ENCODE measurements at places on chromosomes 11 and 22.
A peak's percentile ranks its signal among the peaks of the same experiment; 100 is the strongest.

GRCh38 chr11:116373104-116373944 lies 399.5 kb downstream of the BUD13 start:
- no peak for DNase-seq

DNA sequence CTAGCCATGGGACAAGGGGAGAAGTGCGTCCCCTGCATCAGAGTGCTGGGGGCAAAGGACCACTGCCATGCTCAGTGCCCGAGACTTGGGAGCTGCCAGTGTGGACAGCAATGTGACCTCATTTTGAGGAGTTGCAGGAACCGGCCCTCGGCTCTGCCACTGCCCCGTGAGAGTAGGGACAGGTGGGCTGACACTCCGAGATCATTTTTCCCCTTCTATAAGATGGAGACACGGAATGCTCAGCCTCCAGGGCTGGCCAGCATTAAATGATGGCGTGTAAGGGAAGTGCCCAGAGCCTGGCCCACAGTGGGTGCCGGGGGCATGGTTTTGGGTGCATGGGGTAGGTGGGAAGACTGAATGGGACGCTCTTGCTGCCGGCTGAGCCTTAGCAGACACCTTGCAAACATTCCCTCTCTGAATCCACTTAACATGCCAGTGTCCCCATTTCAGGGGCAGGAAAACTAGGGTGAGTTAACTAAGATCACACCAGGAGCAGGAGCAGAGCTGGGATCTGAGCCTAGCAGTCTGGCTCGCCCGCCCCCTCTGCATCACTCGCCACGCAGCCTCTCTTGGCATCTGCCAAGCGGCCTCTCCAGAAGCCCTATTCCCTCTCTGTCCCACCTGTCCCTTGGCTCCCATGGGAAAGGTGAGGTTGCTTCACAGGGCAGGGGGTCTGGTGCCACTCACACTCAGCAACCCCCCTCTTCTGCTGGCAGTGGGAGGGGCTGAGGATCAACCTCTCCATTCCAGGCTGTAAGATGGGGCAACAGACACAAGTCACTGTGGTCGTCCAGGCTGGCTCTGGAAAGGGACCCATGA lies 13.6 kb downstream of the NPTXR start:
- no peak for DNase-seq

DNA sequence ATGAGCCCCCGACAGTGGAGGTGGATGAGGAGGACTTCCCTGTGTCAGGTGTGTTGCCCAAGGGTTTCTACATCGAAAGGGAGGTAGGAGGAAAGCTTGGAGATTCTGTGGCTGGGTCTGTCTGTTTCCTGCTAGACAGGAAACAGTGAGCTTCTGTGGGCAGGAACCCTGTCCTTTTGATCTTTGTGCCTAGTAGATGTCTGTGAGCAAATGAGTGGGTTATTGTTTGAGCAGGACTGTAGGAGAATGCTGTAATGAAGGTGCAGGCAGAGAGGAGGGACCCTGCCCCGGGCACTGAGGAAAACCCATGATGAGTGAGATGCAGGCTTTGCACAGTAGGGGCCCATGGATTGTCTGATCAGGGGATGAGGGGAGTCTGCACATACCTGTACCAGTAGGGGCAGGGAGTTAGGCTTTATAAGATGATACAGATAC lies 14.0 kb downstream of the USP35 start:
- no peak for DNase-seq

- DNase-seq = no peak
Measured at GRCh38 chr22:42222140-42222539, 48.3 kb downstream of the TCF20 start.

DNA sequence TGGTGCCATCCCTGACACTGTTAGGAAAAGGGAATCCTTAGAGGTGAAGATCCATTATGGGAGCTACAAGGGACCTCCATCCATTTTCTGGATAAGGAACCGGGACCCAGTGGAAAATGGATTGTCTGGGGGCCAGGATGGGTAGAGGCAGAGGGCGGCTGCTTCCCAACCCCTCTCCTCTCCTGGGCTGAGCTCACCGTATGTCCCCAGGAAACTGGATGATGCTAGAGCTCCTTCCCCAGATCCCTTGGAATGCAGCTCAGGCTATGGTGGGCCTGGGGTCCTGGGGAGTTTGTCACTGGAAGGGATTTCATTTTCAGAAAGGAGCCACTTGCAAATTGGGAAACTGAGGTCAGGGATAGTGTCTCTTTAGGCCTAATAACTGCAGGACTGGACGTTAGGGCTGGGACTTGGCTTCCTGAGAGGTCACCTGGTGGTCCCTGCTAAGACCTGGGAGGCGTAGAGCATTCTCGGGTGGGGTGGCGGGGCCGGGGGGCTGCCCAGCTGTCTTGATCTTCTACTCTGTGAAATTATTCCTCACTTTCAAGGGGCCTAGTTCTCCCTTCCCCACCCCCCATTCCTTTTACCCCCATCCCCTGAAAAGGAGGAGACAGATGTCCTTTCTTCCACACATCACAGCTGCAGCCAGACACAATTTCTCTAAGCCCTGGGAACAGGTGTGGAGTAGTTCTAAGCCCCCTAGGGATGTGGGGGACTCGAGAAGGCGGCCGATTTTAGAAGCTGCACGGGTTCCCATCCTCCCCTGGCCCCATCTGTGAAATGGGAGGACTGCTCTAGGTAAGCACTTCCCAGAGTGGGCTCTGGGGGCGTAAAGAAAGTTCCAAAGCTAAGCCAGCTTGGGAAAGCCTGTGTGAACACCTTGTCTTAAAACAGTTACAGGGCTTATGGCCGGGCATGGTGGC lies 99.8 kb downstream of the PKNOX2 start:
- DNase-seq = no peak

GRCh38 chr11:74641289-74641688 lies 48.9 kb downstream of the POLD3 start:
- DNase-seq = peak; percentile 44

DNA sequence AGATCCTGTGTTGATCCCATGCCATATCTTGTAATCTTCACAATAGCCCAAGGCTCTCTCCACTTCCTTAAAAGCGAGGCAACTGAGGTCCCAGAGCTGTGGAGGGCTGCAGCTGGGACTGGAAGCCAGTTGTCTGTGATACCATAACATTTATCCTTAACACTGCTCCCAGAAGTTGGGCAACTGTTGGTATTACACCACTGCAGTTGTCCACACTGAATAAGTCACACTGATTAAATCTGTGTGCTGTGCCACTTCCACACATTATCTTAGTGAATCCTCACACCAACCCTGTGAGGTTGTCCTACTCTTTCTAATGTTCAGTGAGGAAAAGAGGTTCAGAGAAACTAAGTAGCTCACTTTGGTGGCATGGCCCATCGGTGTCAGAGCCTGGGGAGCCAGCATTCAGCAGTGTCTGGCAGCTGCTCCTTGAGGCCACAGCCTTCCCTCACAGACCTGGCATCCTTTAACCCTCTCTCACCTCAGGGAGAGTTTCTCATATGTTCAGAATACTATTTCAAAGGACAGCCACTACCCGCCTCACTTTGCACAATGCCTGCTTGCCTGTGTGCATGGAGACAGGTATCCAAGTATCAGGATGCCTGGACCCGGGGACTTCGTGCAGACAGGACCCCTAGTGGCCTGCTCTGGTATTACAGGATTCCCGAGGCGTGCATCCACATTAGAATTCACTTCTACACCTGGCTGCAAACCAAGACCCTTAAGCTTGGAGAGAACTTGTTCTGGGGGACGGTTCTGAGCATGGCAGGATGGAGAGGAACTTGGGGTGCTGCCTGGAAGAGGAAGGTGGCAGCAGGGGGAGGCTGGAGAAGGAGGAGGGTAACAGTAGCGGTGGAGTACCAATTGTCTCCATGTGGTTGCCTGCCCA lies 221.9 kb upstream of the TBCEL start:
- peak; percentile 50 for DNase-seq

DNA sequence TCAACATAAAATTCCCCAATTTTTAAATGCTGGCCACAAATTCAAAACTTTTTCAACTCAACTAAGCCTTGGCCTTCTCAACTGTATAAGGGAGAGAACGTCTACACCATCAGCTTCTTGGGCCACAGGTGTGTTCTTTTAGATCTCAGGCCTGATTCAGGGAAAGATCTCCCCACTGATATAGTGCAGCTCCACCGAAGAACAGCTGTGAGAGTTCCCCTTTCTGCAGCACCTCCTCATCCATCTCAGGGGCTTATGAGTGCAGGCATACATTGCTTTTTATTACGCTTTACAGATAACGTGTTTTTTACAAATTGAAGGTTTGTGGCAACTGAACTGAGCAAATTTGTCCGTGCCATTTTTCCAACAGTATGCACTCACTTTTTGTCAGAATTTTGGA lies 8.0 kb upstream of the CD82 start:
- DNase-seq = no peak

DNA sequence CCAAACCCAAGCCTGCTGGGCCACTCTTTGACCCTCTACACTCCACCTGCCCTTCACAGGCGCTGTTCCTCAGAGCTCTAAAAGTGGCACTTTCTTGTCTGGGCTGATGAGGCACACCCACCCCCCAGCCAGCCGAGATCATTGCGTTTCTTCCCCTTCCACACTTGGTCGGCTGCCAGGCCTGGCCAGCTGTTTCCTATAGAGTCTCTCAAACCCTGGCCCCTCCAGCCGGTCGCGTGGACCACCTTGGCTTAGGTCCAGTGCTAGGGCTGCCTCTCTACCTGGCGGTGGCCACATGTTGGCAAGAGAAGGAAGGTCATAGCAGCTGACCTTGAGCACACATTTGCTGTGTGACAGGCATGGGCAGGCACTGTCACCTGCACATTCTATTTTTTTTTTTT lies 60.6 kb downstream of the PPP6R2 start:
- no peak for DNase-seq

- no peak for DNase-seq
Measured at GRCh38 chr22:29892315-29893156, 9.6 kb downstream of the MTMR3 start.

DNA sequence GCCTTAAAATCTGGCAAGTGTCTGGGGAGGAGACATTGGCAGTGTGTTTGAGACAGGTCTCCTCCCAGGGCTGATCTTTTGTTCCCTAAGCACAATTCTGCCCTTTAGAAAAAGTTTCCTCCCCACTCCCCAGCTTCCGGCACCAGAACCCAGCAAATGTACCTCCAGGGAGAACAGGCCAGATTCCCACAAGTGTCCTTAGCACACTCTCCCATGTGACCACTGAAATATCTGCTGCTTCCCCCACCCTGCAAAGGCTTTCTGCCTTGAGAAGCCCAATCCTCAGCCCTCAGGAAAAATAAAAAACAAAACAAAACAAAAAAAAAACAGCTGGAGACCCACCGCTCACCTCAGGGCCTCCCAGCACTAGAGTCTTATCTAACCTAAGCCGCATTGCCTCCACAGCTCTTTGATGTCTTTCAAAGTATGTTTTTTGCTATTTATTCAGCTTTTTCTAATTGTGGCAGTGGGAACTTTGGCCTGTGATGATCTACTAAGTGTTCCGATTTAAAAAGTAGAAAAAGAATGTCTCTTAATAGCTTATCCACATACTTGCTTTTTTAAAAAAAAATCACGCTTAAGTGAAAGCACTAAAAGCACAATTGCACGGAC lies 29.0 kb upstream of the FBLN1 start:
- DNase-seq = no peak

GRCh38 chr22:49026494-49027367 lies 800.9 kb downstream of the BRD1 start:
- DNase-seq = no peak

DNA sequence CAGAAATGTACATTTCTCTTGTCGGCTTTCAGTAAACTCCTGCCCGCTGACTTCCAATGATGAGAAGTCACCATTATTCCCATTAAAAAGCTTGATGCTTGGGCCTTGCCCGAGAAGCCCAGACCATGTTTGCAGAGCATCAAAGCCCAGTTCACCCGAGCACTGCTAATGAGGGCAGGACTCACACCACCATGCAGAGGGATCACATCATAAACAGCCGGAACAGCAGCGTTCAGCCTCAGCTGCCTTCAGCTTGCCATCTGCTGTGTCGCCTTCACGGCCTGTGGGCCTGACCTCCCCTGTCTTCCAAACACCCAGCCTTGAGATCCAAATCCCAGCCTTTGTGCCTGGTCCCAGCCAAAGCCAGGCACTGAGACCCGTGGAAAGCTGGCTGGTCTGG lies 105.4 kb upstream of the CSNK2A3 start:
- DNase-seq = no peak

- DNase-seq = no peak
Measured at GRCh38 chr11:48025293-48025983, 45.1 kb downstream of the PTPRJ start.

DNA sequence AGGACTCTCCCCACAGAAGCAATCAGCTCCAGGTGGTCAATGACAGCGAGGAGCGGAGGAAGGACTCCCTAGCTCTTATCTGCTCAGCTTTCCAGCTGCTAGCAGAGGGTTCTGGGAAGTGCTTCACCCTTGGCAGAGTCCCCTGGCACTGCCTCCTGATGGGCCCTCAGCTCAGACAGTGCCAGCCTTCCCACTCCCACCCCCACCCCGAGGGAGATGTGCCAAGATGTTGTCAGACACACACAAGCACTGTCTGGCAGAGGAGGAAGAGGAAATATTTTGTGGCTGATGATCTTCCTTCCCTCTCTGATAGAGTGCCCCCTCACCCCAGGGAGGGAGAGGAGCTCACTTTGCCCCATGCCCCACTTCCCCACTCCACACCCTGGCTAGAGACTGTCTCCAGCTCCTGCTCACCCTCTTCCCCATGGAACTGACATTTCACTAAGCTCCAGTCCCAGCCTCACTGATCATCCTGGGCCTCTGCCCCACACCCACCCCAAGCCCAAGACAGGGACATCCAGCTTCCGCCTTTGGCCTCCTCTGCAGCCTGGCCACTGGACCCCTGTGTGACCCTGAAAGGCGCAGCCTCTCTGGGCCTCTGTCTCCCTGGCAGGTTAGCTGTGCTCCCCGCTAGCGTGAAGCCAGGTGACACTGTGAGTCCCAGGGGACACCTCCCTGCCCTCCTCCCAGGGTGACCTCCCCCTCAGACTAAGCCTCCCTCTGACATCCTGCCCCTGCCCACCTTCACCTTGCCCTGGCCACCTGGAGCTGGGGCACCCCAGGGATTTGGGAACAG lies 44.5 kb downstream of the SLCO2B1 start:
- peak; percentile 5 for DNase-seq

DNA sequence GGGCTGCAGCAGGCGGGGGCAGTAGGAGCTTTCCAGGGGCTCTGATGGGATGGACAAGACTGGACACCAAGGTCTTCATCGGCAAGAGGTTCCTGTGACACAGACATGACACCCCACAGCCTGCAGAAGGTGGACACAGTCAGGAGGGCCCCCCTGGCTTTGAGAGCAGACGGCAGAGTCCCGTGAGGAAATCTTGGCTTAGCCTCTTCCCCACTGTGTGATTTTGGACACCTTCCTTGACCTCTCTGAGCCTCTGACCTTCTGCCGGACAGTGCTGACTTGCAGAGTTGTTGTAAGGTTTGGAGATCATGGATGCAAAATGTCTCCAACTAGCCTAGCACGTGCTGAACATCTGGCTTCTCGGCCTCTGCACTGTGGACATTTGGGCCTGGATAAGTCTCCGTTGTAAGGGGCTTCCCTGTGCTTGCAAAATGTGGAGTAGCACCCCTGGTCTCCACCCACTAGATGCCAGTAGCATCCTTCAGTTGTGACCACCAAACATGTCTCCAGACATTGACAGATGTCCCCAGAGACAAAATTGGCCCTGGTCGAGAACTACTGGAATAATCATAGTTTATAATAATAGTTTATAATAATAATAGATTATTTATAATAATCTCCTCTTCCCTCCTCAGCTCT lies 54.6 kb downstream of the MCM5 start:
- no peak for DNase-seq

- DNase-seq = peak; percentile 93
Measured at GRCh38 chr22:29044657-29045176, 16.9 kb downstream of the C22orf31 start.

GRCh38 chr22:25167834-25168601 lies 31.6 kb upstream of the CRYBB3 start:
- DNase-seq = peak; percentile 22
